ENCODE measurements at places on chromosomes 3 and 15.

- peak; percentile 45 for DNase-seq
Observed at GRCh38 chr3:16508591-16508995, 4.9 kb downstream of the RFTN1 start.

GRCh38 chr15:59384507-59384906 lies 11.8 kb upstream of the MYO1E start:
- DNase-seq = no peak

- no peak for DNase-seq
Observed at GRCh38 chr3:30344288-30344687, 262.1 kb upstream of the TGFBR2 start.

- no peak for DNase-seq
Observed at GRCh38 chr15:81865850-81866537, 179.8 kb downstream of the MEX3B start.

- DNase-seq = no peak
Observed at GRCh38 chr3:46314517-46314916, 39.4 kb upstream of the CCR2 start.

DNA sequence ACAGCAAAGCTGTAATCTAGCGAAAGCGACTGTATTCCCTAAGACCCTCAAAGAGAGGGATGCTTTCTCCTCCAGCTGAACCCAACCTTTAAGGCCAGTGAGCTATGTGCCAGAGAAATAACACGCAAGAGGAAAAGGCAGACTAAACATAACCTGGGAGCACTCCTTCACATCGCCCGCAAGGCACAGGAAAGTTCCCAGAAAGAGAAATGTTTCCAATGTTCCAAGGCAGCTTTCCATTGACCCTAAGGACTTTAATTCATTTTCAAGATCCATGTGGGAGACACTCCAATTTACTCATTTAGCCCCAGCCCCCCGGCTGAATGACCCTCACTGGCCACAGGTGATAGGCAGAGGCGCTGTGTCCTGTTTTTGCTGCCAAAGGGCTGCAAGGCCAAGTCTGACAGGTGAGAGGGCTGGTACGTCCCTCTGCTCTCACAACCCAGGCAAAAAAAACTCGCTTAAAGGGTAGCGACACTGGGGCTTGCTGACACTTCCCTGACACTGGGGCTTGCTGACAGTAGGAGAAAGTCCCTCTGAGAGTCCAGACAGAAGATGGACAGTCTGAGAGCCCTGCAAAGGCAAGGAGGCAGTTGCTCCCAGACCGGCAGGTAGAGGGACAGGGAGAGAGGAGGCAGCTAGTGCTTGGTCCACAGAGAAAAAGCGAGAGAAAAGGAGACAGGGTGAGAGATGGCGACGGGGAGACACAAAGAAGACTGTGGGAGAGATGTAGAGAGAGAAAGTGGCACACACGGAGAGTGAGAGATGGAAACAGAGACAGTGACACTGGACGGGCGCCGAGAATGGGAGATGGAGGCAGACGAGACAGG lies 702 bp downstream of the ARHGEF3 start:
- DNase-seq = no peak

Measured in cardiac fibroblast (primary cell).